ENCODE measurements at places on chromosomes 11 and 22.

- DNase-seq = peak; percentile 7
These were observed 141.4 kb downstream of the NTM start for GRCh38 chr11:131511794-131512193.

DNA sequence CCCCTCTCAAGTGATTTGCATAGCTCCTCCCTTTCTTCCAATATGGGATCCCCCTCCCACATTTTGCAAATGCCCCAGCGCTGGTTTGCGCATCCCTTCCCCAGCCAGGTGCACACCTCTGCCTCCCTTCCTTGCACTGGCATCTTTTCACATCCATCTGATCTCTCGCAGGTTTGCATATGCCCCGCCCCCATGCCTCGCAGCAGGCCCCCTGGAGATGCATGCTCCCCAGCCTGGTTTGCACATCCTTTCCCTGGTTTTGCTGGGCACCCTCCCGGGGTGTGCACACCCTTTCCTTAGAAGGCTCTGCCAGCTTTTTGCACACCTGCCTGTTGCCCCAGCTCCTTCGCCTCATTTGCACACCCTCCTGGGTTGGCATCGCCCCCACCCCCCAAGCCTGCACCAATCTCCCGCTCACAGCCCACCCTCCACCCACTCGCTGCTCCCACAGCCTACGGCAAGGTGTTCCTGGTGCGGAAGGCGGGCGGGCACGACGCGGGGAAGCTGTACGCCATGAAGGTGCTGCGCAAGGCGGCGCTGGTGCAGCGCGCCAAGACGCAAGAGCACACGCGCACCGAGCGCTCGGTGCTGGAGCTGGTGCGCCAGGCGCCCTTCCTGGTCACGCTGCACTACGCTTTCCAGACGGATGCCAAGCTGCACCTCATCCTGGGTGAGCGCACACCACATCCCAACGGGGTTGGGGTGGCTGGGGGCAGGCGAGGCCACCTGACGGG lies 917 bp downstream of the RPS6KA4 start:
- no peak for DNase-seq

DNA sequence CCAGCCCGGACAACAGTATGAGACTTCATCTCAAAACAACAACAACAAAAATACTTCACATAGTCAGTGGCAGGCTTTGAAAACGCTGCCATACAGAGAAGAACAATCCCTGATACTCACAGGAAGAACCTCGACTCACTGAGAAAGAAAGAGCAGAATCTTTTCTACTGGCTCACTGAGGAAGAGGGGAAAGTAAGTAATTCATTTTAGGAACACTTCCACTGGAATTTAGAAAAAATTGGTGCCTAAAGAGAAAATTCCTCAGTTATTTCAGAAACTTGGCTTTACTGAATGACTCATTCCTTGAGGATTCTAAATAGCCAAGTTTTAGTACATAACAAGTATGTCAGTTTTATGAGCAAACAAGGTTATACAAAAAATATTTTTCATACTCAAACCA lies 12.3 kb downstream of the NARS2 start:
- no peak for DNase-seq

DNA sequence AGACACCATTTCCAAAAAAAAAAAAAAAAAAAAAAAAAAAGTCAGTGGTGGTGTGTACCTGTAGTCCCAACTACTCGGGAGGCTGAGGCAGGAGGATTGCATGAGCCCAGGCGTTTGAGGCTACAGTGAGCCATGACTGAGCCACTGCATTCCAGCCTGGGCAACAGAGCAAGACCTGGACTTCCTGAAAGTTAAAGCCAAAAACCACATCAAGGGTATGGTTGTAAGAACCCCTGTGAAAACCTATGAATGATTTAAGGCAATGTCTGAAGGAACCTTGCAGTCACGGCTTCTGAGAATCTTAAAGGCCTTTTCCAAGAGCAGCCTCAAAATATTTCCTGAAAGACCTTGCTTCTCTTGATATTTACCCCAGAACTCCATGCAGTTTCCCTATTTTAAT lies 30.5 kb upstream of the MSANTD2 start:
- no peak for DNase-seq

GRCh38 chr11:116328851-116329250 lies 443.9 kb downstream of the BUD13 start:
- no peak for DNase-seq

GRCh38 chr22:39907605-39908097 lies 6.8 kb downstream of the GRAP2 start:
- no peak for DNase-seq

GRCh38 chr11:62324731-62325556 lies 12.3 kb upstream of the ASRGL1 start:
- DNase-seq = peak; percentile 18

- DNase-seq = no peak
These were observed 345.4 kb downstream of the TENM4 start for GRCh38 chr11:79095424-79095823.

DNA sequence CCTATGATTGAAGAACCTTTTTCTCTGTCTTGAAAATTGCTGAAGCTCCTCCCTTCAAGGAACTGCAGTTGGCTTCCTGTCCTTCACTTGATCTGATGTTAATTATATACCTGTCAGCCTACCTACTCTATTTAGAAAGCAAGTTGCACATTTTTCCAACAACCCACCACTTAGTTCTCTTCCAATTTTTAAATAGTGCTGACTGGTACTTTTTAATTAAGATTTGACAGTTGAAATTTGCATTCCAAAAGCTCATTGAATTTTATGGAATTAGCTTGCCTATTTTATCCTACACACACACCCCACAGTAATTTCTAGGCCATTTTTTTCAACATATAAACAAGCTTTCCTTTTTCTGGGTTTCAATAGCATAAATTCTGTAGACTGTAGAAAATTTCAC lies 820.3 kb upstream of the FAT3 start:
- DNase-seq = no peak

- DNase-seq = no peak
These were observed 42.0 kb downstream of the SERPINH1 start for GRCh38 chr11:75603791-75604736.

GRCh38 chr11:866481-866880 lies 23.8 kb downstream of the TSPAN4 start:
- no peak for DNase-seq

DNA sequence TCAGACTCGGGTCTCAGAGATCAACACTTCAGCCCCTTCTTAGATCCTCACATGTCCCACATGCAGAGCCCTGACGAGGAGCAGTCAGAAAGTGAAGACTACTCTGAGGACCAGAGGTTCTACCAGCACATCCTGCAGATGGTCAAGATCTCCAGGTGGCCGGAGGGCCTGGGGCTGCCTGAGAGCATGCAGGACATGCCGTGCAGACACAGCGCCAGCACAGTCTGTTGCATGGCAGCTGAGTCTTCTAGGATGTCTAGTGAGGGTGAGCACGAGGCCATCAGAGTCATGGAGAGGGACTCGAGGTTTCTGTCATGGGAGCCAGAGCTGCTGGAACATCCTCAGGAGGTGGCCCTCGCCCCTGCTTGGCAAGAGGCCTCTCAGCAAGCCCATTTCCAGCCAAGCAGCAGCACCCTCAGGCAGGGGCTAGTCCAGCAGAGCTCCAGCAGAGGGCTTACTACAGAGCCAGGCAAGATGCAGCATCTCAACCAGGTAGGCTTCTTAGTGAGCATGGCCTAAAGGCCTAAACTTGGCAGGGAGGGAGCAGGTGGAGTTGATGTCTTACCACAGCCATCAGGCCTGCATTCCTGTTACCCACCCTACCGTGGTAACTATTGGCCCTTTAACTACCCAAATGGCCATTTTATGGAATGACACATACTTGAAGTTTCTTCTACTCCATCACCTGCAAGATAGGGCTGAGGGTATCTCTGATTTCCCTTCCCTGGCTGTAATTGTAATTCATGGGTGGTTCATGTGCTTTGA lies 28.7 kb downstream of the CEP164 start:
- DNase-seq = no peak

- DNase-seq = no peak
These were observed 108.8 kb downstream of the WT1 start for GRCh38 chr11:32326522-32326921.

- DNase-seq = no peak
These were observed 690.2 kb downstream of the NTM start for GRCh38 chr11:132060567-132060966.

- DNase-seq = peak; percentile 90
These were observed 494.7 kb downstream of the BUD13 start for GRCh38 chr11:116278076-116278475.

- DNase-seq = no peak
These were observed 52.4 kb downstream of the OTOG start for GRCh38 chr11:17599460-17599925.

DNA sequence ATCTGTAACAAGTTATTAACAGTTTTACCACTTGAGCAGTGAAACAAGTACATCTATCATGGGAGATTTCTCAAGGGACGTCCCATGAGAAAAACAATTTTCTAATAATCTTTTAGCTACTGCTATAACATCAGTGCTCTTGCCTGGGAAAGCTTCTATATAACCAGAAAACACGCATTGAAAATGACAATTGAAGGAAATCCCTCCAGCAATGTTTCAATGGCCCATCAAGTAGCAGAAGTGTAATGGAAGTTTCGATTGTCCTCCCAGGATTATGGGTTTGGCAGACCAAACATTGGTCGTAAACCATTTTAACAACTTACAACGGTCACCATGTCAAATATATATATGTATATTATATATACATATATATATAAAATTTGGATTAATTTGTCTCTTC lies 8.0 kb upstream of the PRR33 start:
- DNase-seq = no peak

DNA sequence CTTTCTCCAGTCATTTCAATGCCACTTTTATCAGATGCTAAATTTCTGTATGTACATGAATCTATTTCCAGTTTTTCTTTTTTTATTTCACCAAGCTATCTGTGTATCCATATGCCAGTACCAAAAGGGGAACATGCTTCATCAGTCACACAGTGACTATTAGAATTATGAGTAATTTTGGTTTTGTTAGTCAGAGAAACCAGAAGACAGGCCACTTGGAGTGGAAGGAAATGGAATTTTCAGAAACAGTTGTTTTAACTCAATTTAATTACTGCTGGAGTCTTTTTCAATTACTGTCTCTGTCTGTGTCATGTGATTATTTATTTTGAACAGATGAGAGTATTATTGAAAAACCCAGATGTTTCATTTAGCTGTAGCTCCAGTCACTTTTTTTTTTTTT lies 84.6 kb upstream of the ANO3 start:
- DNase-seq = no peak

DNA sequence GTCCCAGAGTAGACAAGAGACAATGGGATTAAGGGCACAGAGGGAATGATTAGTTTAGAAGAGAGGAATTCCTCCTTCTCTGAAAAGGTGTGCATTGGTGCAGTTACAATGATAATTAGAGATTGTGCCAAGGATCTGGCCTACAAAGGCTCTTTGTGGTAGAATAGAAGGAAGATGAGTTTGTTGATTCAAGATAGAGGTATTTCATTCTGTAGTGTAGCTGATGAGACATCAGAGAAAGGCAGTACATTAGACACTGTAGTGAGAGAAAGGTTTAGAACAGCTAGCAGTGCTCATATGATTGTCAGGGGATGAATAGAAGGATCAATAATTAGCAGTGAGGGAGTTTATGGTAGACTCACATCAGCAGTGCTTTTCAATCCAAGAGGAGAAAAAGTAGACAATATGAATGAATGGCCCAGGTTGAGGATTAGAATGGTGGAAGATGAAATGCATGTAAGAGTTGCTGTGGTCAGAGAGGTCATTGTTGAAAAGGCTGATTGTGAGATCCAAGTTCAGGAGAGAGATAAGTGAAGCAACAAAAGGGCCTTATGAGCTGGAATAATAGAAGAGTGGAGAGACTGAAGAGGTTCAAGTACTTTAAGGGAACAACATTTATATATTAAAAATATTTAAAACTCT lies 28.9 kb downstream of the SIK2 start:
- DNase-seq = no peak

DNA sequence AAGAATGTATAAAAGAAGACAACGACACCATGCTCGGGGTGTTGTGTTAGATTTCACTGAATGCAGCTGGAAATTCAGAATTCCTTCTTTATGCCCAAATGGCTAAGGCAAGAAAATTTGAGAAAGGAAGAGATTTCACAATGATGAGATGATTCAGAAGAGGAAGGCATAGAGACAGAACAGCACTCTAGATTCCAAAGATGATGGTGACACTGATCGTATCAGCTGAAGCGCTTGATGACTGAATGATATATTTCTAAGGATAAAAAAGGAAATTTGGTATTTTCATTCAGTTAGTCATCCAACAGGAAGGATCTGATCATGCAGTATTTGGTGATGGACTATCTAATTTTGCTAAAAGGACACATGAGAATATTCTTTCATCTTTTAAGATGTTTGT lies 189.2 kb downstream of the EFCAB6 start:
- DNase-seq = no peak

- DNase-seq = no peak
These were observed 5.6 kb downstream of the PLAAT3 start for GRCh38 chr11:63608353-63609345.

GRCh38 chr11:57427727-57428082 lies 784 bp upstream of the SLC43A3 start:
- DNase-seq = no peak

DNA sequence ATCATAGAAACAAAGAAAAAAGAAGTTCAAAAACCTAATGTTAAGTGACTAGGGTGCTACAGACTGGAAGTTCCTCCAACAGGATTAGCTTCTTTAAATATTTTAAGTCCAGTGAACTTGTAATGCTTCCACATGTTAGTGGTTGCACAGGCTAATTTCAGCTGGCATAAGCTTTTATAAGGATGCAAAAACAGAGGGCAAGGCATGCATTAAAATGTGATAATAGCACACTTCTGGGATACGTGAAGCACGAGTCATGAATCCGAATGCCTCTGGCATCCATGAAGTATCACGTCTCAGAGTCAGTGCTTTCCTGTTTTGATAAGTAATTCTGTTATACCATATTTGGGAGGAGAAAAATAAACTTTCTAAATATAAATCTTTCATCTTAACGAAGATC lies 106.8 kb downstream of the DCDC1 start:
- no peak for DNase-seq

GRCh38 chr11:16863389-16863788 lies 124.9 kb downstream of the C11orf58 start:
- no peak for DNase-seq

- DNase-seq = no peak
These were observed 16.7 kb downstream of the PDE2A start for GRCh38 chr11:72657411-72658100.

All from NCI-H524 (cell line).